ENCODE measurements at places on chromosomes 4 and X.

DNA sequence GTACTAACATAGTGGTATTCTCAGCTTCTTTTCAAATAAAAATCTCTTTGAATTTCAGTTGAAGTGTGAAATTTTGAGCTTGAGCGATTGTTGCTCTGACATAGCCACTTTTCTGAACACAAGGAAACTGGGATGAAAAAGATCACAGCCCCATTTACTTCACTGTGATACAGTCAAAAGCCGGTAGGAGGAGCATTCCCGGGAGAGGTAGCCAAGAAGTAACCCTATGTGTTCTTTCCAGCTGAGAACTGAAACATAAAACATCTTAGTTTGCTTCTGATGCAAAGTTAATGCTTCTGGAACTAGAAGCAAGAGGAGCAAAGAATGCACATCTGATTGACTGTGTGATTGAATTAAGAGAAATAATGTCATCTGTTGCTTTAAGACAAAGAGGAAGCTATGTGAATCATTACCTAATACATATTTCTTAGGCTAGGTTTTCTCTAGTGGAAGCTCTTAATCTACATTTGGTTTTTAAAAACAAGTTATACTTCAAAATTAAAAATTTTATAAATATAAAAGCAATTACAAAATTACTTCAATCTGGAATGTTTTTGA is 88.3 kb upstream of the UNC5C start:
- DNase-seq: no peak

DNA sequence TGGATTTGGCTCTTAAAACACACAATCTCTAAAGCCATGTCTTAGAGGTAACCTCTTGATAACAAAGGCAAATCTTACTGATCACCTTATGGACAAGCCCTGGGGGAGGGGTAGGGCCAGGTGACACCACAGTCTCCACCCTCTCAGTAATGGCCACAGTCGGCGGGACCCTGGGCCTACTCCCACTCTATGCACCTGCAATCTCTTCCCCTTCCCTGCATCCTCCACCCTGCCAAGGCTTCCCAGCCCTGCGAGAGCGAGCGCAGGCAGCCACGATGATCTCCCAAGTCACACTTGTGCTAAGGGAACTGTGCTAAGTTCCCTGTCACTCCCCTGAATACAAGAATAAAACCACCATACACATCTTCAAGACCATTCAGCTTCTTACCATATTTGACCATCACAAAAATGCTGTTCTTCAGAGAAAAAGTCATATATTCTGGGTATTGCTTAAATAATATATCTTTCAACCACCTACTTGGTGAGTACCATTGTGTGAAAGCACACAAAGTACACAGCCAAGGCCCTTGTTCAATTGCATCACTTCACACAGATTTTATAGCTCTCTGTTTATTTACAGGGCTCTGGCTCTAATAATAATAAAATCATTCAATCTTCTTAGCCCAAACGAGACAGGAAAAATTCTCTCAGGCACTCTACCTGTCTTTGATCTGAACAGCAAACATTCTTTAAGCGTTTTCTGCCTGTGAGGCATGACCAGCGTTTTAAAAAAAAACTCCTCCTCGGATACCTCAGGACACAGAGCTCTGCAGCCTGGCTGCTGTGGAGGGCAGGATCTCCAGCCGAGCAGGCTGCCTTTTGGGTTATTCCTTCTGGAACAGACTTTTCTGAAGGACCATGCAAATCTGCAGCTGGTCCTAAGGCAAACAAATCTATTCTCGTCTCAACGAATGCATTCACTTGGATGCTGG is 115.7 kb upstream of the MAP3K15 start:
- DNase-seq: no peak

- peak; percentile 30 for DNase-seq
Measured at GRCh38 chrX:155027509-155028066, 944 bp downstream of the FUNDC2 start.

DNA sequence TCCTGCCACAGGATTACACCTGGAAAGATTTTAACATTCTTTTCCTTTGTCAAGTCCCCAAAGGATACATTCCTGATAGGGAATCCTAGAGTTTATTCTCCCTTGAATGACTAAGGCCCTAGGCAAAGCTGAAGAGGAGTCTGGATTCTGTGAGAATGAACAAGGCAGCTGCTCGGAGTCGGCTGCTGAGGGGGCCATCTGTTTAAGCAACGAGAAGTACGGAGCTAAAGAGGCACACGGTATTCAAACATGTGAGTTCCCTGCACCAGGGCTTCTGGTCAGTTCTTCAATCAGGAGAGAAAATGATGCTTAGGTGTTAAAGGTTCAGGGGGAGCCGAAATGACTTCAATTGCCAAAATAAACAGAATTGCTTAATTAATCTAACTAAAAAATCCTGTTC is 97.6 kb downstream of the MGST2 start:
- no peak for DNase-seq

DNA sequence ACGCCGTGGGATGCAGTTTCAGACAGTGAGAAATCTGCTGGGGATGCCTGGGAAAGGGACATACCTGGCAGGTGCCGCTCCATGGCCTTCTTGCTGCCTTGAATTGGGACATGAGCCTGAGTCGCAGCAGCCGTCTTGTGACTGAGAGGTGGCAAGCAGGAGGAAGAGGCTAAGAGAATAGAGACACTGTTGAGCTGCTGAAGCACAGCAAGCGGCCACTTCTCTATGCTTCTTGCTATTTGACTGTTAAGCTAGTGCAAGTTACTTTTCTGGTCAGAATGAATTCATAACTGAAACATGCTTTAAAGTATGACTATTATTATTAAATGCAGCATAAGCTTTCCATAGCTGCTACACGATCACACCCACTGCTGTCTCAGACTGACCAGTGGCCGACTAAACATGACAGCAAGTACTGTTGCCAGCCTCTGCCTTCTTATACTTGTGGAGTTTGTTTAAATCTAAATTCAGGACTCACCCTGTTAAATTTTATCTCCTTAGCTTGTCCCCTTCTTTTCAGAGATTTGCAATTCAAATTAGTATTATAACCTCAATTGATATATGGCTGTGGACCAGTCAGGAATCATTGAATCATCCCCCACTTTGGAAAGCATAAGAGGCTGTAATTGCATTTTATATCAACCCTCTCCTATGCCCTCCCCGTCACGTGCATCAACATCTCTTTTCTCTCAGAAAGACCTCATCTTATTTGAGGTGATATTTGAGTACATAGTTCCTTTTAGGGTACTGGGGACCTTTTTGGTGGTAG is 24.8 kb upstream of the ACSL1 start:
- no peak for DNase-seq

- DNase-seq: no peak
Measured at GRCh38 chrX:149916745-149917392, 12.5 kb upstream of the HSFX4 start.

DNA sequence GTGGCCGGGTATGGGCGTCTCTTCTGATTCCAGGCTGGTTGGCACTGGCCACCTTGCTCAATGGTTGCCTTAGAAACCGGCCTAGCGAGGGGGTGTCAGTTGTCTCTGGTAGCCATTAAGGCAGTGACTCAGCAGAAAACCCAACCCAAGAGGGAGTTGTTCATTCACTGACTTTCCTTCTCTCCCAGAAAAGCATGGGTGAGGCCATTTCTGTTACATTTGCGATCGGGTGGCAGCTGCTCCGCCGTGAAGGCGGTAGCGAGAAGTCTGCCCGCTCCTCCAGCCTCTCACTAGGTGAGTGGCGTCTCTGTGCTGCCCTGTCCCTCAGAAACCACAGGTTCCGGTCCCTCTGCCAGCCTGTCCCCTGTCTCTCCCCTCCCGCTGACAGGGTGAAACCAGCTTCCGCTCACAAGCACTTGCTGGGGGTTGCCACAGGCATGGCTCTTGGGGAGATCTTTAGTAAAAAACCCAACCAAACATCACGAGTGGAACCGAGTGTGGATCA is 17.4 kb downstream of the IRAK1 start:
- DNase-seq: no peak

DNA sequence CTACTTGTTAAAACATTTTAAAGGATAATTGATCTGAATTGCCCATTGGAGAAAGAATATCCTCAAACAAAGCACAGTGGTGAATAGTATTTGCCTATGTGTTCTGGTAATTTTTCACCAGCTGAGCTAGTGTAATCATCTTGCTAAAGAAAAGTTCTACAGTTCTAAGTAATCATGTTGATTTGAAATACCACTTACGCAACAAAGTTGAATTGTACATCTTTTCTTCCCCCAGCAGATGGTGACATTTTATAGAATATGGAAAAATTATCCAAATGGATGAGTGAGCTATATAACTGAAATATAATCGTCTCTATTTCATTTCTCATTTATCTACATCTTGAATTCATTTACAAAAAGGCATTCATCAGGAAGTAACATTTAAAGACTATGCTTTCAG is 9.7 kb upstream of the ZNF674 start:
- DNase-seq: peak; percentile 18

GRCh38 chr4:71184195-71184781 is 154.5 kb upstream of the SLC4A4 start:
- no peak for DNase-seq

DNA sequence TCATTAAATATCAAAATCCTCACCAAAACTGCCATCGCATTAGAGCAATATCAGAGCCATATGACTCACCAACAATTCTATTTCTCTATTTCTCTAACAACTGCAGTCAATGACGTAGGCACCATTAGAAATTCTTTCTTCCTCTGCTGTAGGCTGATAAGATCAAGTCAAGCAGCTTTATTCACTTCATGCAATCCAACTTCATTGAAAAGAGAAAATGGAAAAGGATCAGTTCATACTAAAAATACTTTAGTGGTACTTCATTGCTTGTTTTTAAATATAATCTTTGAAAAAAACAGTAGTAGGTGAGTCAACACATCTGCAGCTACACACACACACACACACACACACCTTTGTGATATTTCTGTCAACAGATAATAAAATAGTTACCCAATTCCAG is 345.3 kb upstream of the TENM3 start:
- no peak for DNase-seq

- no peak for DNase-seq
Measured at GRCh38 chr4:40183615-40184411, 13.0 kb upstream of the RHOH start.

- no peak for DNase-seq
Measured at GRCh38 chr4:13538427-13538973, 5.8 kb downstream of the NKX3-2 start.

- DNase-seq: no peak
Measured at GRCh38 chr4:151013944-151014343, 1.1 kb downstream of the LRBA start.

DNA sequence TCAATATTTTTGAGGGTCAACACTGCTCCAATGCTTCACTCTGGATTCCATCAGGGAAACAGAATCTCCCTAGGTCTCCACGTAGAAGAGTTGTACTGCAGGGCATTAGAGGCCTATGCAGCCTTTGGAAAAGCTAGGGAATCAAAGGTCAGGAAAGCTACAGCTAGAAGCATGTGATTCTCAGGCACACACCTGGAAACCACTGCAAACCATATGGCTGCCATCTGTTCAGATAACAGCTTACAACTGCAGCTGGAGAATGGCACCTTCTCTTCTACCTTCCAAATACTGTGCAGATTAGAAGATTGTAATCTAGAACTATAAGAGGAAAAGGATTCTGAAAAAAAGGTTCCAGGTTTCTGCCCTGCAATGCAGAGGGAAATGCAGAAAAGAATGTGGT is 60.6 kb downstream of the BTC start:
- no peak for DNase-seq

Data from SW 1271 (cell line).